ENCODE measurements at places on chromosomes 3 and 15.

DNA sequence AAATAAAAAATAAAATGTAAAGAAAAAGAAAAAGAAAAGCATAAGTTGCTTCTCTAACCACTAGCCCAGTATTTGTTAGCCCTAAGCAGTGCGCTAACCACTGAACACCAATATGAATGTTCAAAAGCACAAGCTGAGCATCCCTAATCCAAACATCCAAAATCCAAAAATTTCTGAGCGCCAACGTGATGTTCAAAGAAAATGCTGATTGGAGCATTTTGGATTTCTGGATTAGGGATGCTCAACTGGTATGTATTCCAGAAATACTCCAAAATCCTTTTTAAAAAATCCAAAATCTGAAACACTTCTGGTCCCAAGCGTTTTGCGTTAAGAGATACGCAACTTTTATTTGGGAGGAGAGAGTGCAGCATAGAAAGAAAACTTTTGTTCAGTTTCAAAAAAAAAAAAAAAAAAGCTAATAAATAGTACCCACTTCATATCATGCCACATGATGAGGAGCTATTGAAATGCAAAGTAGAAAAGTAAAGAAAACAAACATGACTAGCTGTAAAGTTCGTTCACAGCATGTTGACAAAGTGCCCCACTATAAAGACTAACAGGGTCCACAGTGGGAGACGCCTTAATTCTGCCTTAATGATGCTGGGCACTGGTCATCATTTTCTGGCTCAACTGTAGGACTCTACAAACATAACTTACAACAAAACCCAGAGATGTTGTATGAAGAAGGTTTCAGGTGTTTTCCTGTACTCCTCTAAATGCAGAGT lies 32.4 kb downstream of the EDC3 start:
- no peak for DNase-seq

DNA sequence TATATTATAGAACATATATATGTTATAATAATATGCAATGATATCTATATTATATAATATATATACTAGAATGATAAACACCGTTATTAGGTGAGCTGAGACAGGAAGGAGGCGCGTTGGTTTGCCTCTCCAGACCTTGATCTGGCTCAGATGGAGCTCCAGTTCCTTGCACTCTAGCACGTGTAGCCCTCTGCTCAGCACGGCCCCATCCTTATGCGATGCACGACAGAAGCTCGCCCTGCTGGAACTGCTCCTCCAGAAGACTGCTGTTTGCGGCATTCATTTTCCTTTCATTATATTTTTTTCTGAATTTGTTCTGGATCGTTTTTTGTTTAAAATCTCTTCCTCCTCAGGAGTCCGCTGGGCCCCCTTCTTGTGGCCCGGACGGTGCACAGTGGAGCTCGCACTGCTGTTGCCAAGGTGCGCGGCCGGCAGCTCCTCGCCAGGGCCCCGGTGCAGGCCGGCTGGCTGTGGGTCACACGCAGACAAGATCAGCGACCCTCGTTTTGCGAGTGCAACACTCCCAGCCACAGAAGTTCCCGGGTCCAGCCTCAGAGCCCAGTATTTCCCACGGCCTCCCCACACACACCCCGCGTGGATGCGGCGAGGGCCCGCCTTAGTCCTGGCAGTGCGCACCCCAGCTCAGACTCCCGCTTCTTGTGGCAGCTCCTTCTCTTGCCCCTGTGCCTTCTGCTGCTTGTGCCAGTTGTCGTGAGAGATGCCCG lies 112.2 kb downstream of the CHL1 start:
- no peak for DNase-seq

GRCh38 chr3:176978441-176978840 lies 218.8 kb downstream of the TBL1XR1 start:
- DNase-seq: no peak

DNA sequence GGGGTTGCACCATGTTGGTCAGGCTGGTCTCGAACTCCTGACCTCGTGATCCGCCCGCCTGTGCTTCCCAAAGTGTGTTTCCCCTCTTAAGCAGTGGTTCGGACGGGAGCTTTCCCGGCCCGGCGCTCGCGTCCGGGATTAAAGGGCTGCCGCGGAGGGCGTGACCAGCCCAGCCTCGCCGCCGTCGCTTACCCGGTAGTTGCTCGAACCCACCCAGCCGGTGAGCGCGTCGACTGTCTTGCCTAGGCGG lies 513 bp downstream of the CLASP2 start:
- DNase-seq: peak; percentile 58

DNA sequence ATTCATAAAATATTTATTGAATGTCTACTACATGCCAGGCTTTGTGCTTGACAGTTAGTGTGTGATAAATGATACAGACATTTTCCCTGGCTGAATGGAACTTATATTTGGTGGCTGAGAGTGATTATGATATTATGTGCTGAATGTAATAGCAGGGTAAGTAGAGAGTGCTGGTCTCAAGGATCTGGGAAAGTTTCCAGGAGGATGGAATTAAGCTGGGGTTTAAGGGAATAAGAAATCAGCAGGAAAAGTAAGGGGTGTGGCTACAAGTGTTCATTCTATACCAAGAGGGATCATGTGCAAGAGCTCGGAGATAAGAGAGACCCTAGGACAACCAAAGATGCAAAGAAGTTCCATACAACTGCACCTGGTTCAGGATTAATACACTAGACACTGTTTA lies 500.1 kb upstream of the CFAP20DC start:
- DNase-seq: no peak

- DNase-seq: no peak
Measured at GRCh38 chr3:144840866-144841265, 869.2 kb downstream of the DIPK2A start.

GRCh38 chr3:174873832-174874657 lies 14.9 kb downstream of the NAALADL2 start:
- no peak for DNase-seq

DNA sequence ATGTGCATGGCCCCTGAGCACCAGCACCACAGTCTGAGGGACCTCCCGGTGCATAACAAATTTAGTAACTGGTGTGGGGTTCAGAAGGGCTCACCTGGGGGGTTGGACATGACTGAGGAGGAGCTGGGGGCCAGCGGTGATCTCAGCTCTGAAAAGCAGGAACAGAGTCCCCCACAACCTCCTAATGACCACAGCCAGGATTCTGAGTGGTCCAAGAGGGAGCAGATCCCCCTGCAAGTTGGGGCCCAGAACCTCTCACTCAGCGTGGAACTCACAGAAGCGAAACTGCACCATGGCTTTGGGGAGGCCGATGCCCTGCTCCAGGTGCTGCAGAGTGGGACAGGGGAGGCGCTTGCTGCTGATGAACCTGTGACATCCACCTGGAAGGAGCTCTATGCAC lies 43.0 kb downstream of the CDAN1 start:
- DNase-seq: no peak

DNA sequence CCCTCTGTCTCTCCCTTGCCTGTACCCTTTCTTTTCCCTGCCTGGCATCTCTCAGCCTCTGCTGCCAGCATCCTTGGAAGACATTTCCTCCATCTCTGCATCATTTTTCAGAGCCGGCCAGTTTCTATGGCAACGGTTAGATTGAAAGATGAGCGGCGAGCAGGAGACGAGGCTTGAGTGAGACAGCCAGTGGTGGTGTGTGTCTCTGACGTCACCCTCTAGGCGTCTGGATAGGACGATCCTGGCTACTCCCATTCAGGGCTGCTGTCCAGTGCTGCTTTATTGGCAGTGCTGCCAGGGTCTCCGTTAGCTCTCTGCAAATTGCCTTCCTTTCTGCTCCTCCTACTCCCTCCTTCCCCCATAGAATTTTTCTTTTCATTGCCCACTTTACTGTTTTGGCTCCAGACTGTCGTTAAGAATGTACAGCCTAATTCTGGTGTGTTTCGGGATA lies 57.9 kb downstream of the TRAK1 start:
- no peak for DNase-seq

DNA sequence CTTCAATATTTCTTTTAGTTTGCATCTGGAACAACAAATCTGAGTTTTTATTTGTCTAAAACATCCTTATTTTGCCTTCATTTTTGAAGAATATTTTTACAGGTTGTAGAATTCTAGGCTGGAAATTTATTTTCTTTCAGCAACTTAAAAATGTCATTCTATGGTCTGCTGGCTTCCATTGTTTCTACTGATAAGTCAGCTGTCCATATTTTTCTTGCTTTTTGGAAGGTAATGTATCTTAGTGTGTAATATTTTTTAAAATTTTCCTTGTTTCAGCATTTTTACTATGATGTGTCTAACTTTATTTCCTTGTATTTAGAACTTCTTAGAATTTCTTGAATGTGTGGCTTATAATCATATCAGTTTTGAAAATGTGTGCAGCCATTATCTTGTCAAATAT lies 37.0 kb downstream of the SEMA6D start:
- DNase-seq: no peak

GRCh38 chr3:138856799-138857198 lies 22.1 kb upstream of the PIK3CB start:
- no peak for DNase-seq

DNA sequence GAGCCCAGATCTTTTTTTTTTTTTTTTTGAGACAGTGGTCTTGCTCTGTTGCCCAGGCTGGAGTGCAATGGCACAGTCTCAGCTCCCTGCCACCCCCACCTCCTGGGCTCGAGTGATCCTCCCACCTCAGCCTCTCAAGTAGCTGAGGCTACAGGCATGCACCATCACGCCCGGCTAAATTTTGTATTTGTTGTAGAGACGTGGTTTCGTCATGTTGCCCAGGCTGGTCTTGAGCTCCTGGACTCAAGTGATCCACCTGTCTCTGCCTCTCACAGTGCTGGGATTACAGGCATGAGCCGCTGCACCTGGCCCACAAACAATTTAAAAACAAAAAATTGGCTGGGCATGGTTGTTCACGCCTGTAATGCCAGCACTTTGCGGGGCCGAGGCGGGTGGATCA lies 22.6 kb upstream of the SLC6A6 start:
- no peak for DNase-seq

DNA sequence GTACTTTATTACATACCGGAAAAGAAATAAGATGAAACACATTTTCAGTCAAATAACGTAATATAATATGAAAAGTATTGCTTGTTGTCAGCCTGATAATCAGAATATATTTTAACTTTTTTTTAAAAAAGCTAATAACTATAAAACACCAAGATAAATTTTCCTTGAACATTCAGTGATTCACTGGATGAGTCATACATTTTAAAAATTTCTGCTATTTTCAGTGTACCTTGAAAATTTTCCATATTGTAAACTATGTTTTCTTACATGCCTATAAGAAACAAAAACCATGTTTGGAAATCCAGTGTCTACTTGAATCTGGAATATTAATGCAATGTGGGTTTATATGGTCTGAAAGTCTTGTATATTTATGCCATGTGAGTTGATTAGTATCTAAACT lies 36.3 kb upstream of the MEIS2 start:
- DNase-seq: no peak

- DNase-seq: no peak
Measured at GRCh38 chr3:10187290-10187876, 22.7 kb downstream of the IRAK2 start.

- DNase-seq: no peak
Measured at GRCh38 chr3:175073219-175073905, 214.2 kb downstream of the NAALADL2 start.

GRCh38 chr3:69425249-69425648 lies 39.4 kb upstream of the FRMD4B start:
- DNase-seq: no peak

GRCh38 chr3:177357352-177358090 lies 160.2 kb upstream of the TBL1XR1 start:
- peak; percentile 65 for DNase-seq

- DNase-seq: no peak
Measured at GRCh38 chr3:9817436-9817835, 7.4 kb downstream of the TTLL3 start.

GRCh38 chr3:87161851-87162250 lies 65.3 kb upstream of the CHMP2B start:
- DNase-seq: no peak

DNA sequence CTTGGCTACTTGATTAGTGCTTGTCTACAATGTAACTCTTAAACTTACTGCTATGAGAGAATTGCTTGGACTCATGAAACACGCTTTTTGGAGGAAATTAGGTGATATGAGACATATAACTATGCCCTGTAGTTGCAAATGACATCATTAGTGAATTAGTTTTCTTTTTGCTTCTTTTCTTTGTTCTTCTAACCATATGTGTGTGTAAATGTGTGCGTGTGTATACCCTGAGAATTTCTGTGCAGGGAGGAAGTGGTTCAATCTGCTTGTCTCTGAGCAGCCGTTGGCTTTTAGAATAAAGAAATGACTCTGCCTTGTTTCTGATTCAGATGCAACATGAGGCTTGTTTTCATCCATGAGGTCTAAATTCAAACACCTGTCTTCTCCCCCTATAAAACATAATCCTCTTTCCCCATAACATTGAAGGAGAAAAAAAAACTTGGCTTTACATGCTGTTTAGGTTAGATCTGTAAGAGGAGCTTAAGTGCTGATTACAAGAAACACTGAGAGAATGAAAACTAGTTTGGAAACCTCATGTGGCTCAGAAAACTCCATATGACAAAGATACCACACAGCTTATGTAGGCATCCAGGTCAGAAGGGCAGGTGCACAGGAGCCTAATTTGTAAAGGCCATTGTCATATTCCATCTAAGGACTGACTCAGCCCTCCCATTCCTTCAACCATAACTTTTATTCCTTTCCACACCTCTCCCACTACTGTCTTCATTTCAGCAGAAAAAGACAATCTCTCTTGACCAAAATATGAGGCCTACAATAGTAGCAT lies 30.5 kb upstream of the BLM start:
- DNase-seq: no peak

- DNase-seq: no peak
Measured at GRCh38 chr3:160768918-160769317, 12.9 kb downstream of the PPM1L start.

DNA sequence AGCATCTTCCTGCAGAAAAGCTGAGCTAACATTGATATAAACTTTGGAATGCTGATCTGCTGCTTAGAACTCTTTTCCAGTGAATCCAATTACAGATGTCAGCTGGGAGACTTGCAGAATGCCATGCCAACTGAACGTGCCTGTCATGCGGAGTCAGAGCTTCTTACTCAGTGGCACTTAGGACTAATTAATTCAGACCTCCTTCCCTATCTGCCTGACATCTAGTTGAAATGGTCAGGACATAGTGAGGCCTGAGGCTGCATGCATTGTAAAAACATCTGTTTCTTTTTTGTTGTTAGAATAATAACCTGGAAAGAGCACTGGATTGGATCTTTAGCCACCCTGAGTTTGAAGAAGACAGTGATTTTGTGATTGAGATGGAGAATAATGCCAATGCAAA lies 112.6 kb downstream of the USP13 start:
- DNase-seq: no peak

GRCh38 chr3:81910244-81910852 lies 148.9 kb upstream of the GBE1 start:
- no peak for DNase-seq

DNA sequence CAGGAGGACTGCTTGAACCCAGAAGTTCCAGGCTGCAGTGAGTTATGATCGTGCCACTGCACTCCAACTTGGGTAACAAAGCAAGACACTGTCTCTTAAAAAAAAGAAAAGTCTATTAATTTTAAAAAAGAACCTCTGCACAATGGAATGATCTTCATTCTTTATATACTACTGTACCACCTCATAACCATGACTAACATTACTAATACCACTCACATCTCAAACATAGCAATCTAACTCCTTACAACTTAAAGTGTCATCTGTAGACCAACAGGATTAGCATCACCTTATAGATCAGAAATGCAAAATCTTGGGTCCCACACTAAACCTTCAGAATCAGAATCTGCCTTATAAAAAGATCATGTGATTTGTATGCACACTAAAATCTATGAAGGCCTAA lies 48.8 kb upstream of the MAP4 start:
- DNase-seq: no peak

- no peak for DNase-seq
Measured at GRCh38 chr3:115347737-115348136, 200.6 kb upstream of the ZBTB20 start.
